ENCODE measurements at places on chromosomes 4 and X. TPM values are rescaled to one million over a fixed set of nuclear protein-coding genes. Genes with fewer than 3 reads are reported as not detected.

The USP26 gene
- not detected for total RNA-seq

The PCSK1N gene
- 4.1 TPM for total RNA-seq

The UGT2B15 gene
- total RNA-seq, result not detected

DNA sequence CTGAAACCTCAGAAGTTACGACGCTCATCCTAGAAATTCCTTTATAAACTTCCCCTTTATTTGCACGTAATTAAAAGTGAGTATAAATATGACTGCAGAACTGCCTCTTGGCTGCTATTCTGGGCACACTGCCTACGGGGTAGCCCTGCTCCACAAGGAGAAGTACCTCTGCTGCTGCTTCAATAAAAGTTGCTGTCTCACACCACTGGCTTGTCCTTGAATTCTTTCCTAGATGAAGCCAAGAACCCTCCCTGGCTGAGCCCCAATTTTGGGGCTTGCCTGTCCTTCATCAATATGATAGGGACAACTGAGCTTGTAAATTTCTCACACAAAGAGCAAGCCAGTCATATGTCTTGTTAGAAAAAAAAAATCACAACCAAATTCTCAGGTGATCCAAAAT lies 115.8 kb downstream of the VEGFC start:
- H3K27me3 ChIP-seq, result no peaks in the 10 kb centered on the region

GRCh38 chrX:127011629-127012028 lies 192.1 kb downstream of the PRR32 start:
- H3K27me3 ChIP-seq, result no peaks in the 10 kb centered on the region
- no peaks in the 10 kb centered on the region for H3K36me3 ChIP-seq
- H3K4me3 ChIP-seq, result no peak overlapping the region
- DNase-seq, result no peak
- no peak overlapping the region for H3K27ac ChIP-seq

DNA sequence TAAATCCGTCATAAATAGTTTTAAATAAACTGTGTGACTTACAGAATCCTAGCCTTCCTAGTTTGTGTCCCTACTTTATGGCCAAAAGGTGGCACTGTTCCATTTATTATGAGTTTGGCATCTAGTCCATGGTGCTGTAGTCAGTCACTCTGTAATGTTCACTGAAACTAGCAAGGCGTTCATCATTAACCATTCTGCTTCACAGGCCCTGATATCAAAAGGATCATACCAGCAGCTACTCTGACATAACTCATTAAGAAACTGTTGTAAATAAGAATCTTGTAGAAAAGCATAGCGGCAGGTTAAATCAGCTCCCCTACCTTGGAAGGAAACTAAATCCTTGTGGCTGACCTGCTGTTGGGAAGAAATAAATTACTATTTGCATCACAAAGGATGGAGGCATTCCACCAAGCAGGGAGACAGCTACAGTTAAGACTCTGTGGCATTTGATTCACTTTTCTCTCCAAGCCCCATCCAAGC lies 919.6 kb upstream of the DIAPH2 start:
- DNase-seq, result no peak
- no peaks in the 10 kb centered on the region for H3K36me3 ChIP-seq
- no peak overlapping the region for H3K27ac ChIP-seq
- no peak overlapping the region for H3K4me3 ChIP-seq
- H3K4me1 ChIP-seq, result no peaks in the 10 kb centered on the region

DNA sequence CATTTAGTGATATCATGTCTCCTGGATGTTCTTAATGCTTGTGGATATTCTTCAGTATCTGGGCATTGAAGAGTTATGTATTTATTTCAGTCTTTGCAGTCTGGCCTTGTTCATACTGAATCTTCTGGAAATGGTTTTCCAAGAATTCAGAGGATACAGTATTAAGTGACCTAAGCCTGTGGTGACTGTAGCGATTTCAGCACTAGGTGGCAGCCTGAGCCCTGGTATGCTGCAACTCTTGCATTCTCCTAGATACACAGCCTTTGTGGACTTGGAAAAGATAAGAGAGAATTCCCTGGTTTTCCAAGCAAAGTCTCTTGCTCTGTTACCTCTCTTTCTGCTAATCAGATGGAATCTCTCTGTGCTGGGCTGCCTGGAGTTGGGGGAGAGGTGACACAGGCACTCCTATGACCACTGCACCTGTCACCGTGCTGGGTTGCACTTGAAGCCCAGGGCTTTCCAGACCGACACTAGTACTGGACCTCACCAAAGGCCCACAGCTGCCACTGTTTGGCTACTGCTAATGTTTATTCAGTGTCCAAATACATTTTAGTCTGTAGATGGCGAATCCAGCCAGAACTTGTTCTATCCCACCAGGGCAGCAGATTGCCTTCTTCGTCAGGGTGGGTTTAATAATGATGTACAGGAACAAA lies 19.3 kb upstream of the SPIN2A start:
- no peak overlapping the region for H3K4me3 ChIP-seq
- no peak overlapping the region for H3K27ac ChIP-seq
- no peaks in the 10 kb centered on the region for H3K36me3 ChIP-seq
- H3K4me1 ChIP-seq, result no peaks in the 10 kb centered on the region
